Mammary microvascular endothelial cell (primary cell): ENCODE measurements at places on chromosomes 1 and 21. TPM values are rescaled to one million over a fixed set of nuclear protein-coding genes. Genes with fewer than 3 reads are reported as not detected.

CNR2 gene
- total RNA-seq = not detected in 2 replicates

OR2AK2 gene
- not detected in 2 replicates for total RNA-seq

DYRK1A gene
- 27.0 and 31.8 TPM in 2 replicates for total RNA-seq

KLHL17 gene
- 3.8 and 4.2 TPM in 2 replicates for total RNA-seq

SLAMF9 gene
- total RNA-seq = not detected in 2 replicates

CFAP45 gene
- 0.89 and 1.9 TPM in 2 replicates for total RNA-seq

JAK1 gene
- total RNA-seq = 391 and 411 TPM in 2 replicates

PRKAA2 gene
- total RNA-seq = 0.10 and 0.27 TPM in 2 replicates

DNAJC6 gene
- 3.2 and 4.1 TPM in 2 replicates for total RNA-seq

CRB1 gene
- not detected in 2 replicates for total RNA-seq

PTPN7 gene
- total RNA-seq = 0.33 and 1.0 TPM in 2 replicates

FHAD1 gene
- total RNA-seq = 0.39 and 0.40 TPM in 2 replicates

VWA5B1 gene
- not detected in 2 replicates for total RNA-seq

H6PD gene
- 14.6 and 15.9 TPM in 2 replicates for total RNA-seq

CLCN6 gene
- 8.0 and 9.5 TPM in 2 replicates for total RNA-seq

OR2T11 gene
- not detected in 2 replicates for total RNA-seq

NBPF6 gene
- not detected in 2 replicates for total RNA-seq

ADGRL2 gene
- total RNA-seq = 48.6 and 57.7 TPM in 2 replicates

MR1 gene
- total RNA-seq = 7.4 and 8.8 TPM in 2 replicates

LYPD8 gene
- not detected in 2 replicates for total RNA-seq

AZIN2 gene
- 0.47 and 1.9 TPM in 2 replicates for total RNA-seq

TP73 gene
- not detected in 2 replicates for total RNA-seq

MEAF6 gene
- 58.8 and 85.2 TPM in 2 replicates for total RNA-seq

RGS16 gene
- total RNA-seq = 0.07 TPM in 1 of 2 replicates, not detected in the other

HTR6 gene
- not detected in 2 replicates for total RNA-seq

PGLYRP4 gene
- not detected in 2 replicates for total RNA-seq

C8A gene
- total RNA-seq = not detected in 2 replicates

DYNLT5 gene
- 0.84 and 1.4 TPM in 2 replicates for total RNA-seq

LRRC8C gene
- 51.8 and 51.9 TPM in 2 replicates for total RNA-seq

CD2 gene
- not detected in 2 replicates for total RNA-seq

LAMC1 gene
- 298 and 383 TPM in 2 replicates for total RNA-seq

TEKT2 gene
- total RNA-seq = 0.07 and 0.30 TPM in 2 replicates

UMODL1 gene
- not detected in 2 replicates for total RNA-seq

CYP4Z1 gene
- not detected in 2 replicates for total RNA-seq

SLC35F3 gene
- total RNA-seq = not detected in 2 replicates

SDCCAG8 gene
- total RNA-seq = 21.0 and 23.1 TPM in 2 replicates

RUSC1 gene
- 33.0 and 39.0 TPM in 2 replicates for total RNA-seq

GBP3 gene
- total RNA-seq = 39.9 and 47.0 TPM in 2 replicates

TRAF3IP3 gene
- not detected in 2 replicates for total RNA-seq

HEYL gene
- 0.05 and 0.07 TPM in 2 replicates for total RNA-seq

IGSF9 gene
- total RNA-seq = not detected in 2 replicates

MASP2 gene
- total RNA-seq = not detected in 2 replicates

CRNN gene
- total RNA-seq = not detected in 2 replicates

CFHR3 gene
- not detected in 2 replicates for total RNA-seq

TUT4 gene
- 13.0 and 17.5 TPM in 2 replicates for total RNA-seq

KCNH1 gene
- not detected in 2 replicates for total RNA-seq

PIK3R3 gene
- total RNA-seq = 9.8 and 11.3 TPM in 2 replicates

SPATA46 gene
- total RNA-seq = not detected in 2 replicates

LCE5A gene
- total RNA-seq = not detected in 2 replicates

SH3BGR gene
- 0.39 and 4.7 TPM in 2 replicates for total RNA-seq
